NCI-H1092 (cell line): ENCODE measurements at places on chromosomes 6 and 20.
A peak's percentile ranks its signal among the peaks of the same experiment; 100 is the strongest.

DNA sequence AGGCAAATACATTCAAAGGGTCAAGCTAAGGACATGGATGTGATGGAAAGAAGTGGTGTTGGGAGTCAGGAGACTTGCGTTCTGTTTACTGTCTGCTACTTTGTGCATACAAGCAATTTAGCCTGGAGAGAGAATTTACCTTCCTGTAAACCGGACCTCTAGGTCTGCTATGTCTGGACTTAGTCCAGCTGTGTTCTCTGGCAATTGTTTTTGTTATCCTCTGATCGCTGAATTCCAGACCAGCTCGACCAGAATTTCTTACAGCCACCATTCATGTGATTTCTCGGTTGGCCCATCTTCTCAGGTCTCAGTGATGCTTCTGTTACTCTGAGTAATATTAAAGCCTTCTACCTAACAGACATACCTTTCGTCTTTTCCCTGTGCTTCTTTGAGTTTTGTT lies 75.2 kb downstream of the LRRC1 start:
- no peak for DNase-seq

DNA sequence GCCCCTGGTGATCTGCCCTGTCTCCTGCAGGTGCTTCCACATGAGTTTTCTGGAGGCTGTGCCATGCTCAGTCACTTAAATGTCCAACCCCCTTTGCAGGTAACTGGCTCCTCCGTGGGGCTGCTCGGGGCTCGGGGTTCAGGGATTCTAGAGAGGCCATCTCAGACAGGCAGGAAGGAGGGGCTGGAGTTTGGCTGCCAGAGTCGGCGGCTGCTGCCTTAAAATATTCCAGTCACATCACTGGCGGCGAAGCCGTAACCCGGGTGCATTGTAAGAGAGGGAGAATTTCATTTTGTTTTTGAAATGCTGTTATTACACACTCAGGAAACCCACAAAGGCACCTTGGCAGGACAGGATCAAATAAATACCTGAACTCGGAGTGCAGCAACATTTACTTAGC lies 212.9 kb upstream of the PMEPA1 start:
- no peak for DNase-seq

- no peak for DNase-seq
Observed at GRCh38 chr20:44637522-44638372, 13.8 kb downstream of the ADA start.

DNA sequence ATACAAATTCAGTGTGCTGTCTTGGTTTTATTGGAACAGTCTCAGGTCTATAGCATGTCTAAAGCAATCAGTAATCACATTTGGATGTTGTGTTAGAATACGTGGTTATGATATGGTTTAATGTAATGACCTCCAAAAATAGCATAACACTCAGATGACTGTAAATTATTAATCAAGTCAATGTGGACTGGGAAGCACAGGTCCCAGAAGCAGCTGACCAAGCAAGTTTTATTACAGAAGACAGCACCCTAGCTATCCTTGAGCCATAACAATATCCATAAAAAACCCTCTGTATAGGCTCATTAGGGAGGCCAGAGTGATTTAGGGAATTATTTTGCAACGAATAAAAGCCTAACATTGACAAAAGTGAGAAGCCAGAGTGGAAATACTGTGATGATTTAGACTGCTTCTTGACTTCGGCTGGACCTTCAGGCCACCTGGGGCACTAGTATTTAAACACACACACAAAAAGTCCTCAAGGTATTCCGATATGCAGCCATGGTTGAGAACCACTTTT lies 66.9 kb downstream of the RSPH3 start:
- no peak for DNase-seq

GRCh38 chr20:51469578-51470498 lies 72.7 kb downstream of the NFATC2 start:
- peak; percentile 34 for DNase-seq

GRCh38 chr20:55053389-55053788 lies 578.0 kb downstream of the DOK5 start:
- DNase-seq, result no peak
